ENCODE measurements at places on chromosomes 11 and 22. TPM values are rescaled to one million over a fixed set of nuclear protein-coding genes. Genes with fewer than 3 reads are reported as not detected.

Gene SSH3
- total RNA-seq, result 36.6 TPM

Gene NRXN2
- total RNA-seq, result not detected

Gene MMP12
- not detected for total RNA-seq

Gene CDC42EP1
- total RNA-seq, result 36.1 TPM

Gene CYP2D6
- 0.85 TPM for total RNA-seq
